ENCODE measurements at places on chromosomes 12 and 14.
A peak's percentile ranks its signal among the peaks of the same experiment; 100 is the strongest.

DNA sequence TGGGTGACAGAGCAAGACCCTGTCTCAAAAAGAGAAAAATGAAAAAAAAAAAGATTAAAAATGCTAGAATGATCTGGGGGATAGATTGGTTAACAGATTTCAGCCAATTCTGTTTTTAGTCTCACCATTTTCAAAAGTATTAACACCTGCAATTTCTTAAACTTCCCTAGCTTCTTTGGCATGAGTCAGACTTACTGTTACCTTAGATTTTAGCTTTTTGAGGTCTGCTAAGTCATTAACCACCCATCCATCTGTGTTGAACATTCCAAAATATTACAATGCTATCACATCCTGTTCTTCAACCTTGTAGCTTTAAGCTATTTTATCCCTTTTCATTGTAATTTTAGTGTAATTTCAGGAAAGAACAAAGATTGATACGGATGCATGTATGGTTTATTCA, 59.3 kb downstream of the PPP1R13B start:
- DNase-seq, result no peak

GRCh38 chr12:7497661-7498060, 5.9 kb downstream of the CD163 start:
- DNase-seq, result no peak

- DNase-seq, result peak; percentile 74
Measured at GRCh38 chr14:104967386-104968152, 10.6 kb downstream of the AHNAK2 start.

DNA sequence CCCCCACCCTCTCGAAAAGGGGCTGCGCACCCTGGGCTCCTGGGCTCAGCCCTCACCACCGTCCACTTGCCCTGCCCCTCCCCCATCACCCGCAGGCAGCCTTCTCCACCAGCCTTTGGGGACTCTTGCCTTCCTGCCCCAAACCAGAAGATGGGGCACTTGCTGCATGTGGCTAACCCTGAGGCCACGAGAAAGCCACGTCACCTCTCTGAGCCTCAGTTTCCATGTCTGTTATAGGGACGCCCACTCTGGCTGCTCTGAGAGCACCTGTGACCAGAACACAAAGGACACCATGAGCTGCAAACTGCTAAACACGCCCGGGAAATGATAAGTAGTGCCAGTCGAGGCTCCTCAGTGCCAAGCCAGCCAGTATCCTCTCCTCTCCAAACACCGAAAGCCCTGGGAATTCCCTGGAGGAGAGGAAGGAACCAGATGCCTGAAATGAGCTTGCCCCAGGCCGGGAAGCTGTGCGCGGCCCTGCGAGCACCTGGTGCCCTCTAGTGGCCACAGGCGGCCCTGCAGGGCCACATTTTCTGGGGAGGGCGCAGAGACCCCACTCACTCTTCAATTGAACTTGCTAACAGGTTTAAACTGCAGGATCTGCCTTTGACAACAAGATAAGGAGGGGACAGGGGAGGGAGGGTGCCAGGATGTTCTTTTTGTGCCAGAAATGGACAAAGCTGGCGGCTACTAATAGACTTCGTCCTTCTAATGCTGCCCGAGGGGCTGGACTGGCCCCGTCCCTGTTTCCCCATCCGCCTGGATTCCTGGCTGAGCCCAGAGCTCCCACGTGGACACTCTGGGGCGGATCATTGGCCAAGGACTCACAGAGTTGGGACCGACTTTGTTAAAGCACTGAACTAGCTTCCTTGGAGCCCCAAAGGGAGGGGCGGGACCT, 10.2 kb upstream of the SERPINA9 start:
- DNase-seq, result peak; percentile 76

- DNase-seq, result no peak
Measured at GRCh38 chr12:127383281-127383680, 883.7 kb upstream of the TMEM132C start.

GRCh38 chr14:65334765-65335410, 77.6 kb upstream of the FUT8 start:
- DNase-seq, result no peak

DNA sequence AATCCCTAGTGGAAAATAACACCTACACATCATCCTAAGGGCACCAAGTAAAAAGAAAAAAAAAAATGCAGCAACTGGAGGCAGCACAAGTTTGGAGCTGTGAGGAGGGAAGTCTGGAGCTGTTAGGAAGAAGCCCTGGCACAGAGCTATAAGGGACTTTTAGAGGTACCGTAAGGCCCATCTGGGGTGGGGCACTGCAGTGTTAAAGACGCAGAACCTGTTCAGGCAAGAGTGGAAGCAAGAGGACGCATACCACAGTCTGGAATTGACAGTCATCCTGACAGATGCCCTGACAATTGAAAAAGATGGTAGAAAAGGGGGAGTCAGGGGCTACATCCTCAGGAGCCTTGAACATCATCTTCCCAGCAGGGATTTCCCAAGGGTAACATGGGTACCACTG, 195.9 kb upstream of the PLEKHG7 start:
- DNase-seq, result no peak

DNA sequence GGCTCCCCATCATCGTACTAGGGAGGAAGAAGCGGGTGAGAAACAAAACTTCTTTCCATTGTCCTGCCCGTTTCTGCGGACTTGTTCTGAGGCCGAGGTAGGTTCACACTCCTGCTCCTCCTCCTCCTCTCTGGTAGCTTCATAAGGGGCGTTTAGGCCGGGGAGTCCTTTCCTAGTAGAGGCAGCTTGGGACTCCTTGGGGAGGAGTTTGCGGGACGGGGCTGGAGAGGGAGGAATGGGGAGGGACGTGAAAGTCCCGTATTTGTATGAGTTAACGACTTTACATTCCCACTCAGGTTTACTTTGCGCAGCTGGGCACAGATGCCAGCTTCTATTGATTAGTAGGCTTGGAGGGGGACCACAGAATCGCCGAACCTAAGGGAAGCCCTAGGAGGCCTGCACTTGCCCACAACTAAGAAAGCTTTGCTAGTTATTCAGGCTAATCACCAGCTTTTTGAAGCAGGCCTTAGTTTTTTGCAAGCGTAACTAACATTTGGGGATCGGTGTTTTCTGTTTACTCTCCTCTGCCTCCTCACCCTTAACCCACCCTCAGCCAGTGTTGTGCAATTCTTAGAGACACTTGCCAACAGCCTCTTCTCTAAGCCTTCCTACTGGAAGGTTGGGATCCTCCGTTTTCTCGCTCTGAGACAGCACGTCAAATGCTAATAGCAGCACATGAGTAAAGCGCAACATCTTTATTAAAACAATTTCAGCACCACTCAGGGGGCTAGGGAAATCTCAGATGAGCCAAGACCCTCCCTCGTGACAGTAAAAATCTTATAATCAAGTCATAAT, 499 bp downstream of the RNASE4 start:
- DNase-seq, result no peak

DNA sequence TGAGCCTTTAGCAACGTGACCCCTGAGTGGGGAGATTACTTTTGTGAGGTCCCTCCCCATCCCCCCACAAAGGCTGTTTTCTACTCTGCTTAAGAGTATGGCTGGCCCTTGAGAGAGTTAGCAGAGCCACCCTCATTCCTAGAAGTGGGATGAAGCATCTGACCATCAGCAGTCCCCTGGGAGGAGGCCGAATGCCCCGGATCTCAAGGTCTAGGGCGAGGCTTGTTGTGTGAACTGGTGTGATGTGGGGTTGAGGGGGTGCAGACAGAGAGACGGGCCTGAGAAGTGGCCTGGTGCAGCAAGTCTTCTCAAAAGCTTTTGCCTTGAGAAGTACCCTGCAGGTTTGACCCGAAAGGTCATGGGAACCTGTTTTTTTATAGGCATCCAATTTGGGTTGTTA, 153.0 kb upstream of the FKBP4 start:
- DNase-seq, result no peak

DNA sequence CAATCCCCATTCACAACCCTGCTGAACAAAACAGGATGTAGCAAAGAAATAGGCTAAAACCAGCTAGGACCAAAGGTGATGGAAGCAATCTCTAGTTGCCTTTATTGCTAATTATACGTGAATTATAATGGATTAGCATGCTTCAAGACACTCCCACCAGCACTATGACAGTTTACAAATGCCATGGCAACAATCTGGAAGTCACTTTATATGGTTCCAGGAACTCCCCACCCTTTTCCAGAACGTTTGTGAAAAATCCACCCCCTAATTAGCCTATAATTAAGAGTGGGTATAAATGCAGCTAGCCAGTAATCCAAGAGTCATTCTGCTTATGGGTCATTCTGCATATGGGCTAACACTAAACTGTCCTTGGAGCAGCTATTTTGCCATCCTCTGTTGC, 328.7 kb downstream of the FLRT2 start:
- DNase-seq, result peak; percentile 88

- peak; percentile 95 for DNase-seq
Measured at GRCh38 chr12:127559349-127560040, 707.5 kb upstream of the TMEM132C start.

GRCh38 chr12:124370384-124370783, 75.5 kb downstream of the RFLNA start:
- DNase-seq, result no peak
